ENCODE measurements at places on chromosomes 13 and 19.

DNA sequence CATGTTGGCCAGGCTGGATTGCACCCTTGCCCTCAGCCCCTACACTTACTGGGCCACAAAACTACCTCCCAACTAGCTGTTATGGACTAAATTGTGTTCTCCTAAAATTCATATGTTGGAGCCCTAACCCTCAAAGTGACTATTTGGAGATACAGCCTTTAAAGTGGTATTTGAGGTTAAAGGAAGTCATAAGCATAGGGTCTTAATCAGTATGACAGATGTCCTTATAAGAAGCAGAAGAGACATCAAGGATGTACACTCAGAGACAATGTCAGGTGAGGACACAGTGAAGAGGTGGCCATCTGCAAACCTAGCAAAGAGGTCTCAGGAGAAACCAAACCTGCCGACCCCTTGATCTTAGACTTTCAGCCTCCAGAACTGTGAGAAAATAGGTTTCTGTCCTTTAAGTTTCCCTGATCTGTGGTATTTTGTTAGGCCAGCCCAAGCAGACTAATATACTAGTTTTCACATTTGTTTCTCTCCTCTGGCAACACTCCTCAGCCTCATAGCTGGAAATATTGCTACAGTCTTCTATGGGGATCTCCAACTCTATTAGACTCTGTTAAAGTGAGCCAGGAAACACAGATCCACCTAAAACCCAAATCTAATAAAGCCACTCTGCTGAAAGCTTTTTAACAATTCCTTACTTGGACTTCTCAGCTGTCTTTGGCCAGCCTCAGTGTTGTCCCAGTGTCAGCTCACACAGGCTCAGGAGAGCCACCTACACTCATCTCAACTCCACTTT is 256.5 kb downstream of the TBC1D4 start:
- DNase-seq = no peak

- no peak for DNase-seq
These were observed 7.7 kb upstream of the ONECUT3 start for GRCh38 chr19:1745589-1746031.

- no peak for DNase-seq
These were observed 9.4 kb downstream of the NRTN start for GRCh38 chr19:5814123-5814851.

- DNase-seq = no peak
These were observed 37.4 kb downstream of the LSM14A start for GRCh38 chr19:34209726-34210125.

DNA sequence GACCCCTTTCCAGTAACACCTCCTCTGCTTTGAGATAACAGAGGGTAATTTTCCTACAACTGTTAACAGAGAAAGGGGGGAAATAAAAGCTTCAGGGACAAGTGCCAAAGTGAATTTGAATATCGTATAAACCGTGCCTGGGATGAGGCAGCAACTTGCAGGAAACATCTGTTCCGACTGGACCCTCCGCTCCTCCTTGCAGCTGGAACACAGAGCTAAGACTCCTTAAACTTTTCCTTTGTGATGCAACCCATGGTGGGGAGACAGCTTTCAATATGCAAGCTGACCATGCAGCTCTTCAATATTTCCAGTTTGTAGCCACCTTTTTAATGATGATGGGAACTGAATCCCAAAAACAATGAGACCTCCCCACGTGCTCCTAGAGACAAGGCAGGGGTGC is 432.6 kb downstream of the ZNF536 start:
- DNase-seq = no peak

DNA sequence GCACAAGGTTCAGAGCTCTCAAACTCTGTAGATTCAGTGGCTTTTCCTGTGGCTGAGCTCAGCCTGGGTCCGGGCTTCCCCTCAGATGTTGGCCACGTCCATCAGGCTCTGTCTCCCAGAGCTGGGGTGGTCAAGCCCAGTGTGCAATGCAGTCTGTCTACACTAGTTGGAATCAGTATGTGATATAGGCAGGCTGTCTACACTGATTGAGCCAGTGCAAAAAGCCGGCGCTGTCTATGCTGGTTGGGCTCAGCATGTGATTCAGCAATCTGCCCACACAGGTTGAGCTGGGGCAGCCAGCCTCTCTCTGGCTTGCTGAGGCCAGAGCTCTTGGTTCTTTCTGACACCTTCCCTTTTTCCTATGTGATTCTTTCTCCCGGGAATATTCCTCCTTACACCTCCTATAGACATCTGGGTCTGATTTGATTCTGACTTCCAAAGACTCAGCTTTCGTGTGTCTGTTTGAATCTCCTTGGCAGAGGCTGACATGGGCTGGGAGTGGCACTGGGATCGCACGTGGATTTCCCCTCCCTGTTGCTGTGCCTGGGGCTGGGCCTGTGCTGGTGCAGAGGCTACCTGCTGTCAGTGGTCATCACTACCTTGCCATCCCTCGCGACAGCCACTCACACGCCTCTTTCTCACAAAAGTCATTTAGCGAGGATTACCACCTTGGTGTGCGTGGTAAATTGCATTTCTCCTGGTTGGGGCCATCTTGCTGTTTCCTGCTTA is 9.3 kb downstream of the CHST8 start:
- no peak for DNase-seq

- DNase-seq = no peak
These were observed 97.7 kb downstream of the SIPA1L3 start for GRCh38 chr19:38004521-38005223.

GRCh38 chr13:49652355-49653305 is 24.3 kb downstream of the ARL11 start:
- DNase-seq = peak; percentile 37

- no peak for DNase-seq
These were observed 12.8 kb downstream of the COL4A1 start for GRCh38 chr13:110294146-110294545.

DNA sequence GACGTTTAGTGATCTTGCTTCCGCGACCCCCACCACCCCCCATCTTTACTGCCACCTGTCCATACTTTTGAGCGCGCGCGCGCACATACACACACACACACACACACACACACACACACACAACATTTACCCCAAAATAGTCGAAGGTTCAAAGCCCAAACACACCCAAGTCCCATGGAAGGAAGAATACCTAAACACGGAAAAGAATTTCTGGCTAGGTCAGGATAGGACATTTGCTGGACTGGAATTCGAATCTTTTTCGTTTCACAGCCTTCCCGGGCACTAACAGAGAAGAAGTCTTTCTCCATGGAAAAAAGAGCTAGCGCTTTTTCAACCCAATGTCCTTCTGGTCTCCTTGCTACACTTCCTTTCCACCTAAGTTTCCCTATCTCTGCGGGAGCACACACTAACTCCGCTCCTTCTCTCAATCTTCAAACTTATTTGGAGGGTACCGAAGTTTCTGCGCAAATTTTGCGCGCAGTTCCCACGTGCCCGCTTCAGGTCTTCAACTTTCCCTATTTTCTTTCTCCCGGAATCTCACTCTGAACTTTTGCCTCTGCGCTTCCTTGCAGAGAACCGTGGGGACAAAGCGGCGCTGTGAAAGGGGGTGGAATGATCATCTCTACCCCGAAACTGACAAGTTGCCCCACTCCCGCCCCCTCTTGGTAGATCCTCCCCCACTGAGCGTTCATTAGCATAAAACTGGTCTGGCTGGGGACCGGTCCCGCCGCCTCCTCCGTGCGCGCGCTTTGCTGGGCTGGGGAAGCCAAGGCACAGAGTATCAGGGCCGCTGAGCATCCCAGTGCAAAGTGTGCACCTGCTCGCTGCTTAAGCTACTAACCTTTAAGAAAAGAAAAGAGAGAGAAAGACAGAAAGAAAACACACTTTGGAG is 2.7 kb downstream of the DACH1 start:
- no peak for DNase-seq

DNA sequence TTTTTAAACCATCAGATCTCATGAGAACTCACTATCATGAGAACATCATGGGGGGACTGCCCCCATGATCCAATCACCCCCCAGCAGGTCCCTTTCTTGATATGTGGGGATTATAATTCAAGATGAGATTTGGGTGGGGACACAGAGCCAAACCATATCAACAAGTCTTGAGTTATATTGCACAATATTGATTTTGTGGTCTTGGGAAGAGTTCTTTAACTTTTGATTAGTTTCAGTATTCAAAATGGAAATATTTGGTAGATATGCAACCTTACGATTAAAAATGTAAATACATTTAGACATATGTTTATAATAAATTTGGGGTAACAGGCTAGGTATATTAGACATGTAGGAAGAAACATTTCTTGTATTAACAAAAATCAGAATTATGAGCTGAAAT is 188.2 kb downstream of the GPC5 start:
- no peak for DNase-seq

DNA sequence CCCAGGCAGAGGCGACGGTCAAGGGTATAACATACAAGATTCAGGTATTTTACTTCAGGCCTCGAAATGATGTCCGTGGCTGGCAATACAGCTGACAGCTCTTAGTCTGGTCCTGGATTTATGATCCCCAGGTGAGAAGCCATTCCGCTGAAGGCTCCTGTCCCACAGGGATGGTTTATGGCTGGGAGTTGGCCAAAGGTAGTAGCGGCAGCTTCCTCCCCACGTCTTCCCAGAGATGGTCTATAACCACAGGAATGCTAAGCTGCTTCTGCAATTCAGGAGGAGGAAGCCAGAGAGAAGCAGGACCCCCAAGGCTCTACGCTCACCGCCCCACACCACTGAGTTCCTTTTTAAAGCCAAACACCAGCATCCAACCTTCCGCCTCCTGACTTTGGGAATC is 27.1 kb downstream of the OLFM2 start:
- no peak for DNase-seq

GRCh38 chr19:51702103-51702824 is 9.1 kb downstream of the SPACA6 start:
- DNase-seq = no peak

- DNase-seq = no peak
These were observed 15.7 kb downstream of the ZNF808 start for GRCh38 chr19:52542984-52543664.

GRCh38 chr13:110536006-110536693 is 25.4 kb downstream of the RAB20 start:
- no peak for DNase-seq

- DNase-seq = no peak
These were observed 4.2 kb upstream of the CDX2 start for GRCh38 chr13:27973291-27973690.

GRCh38 chr19:13987101-13987890 is 18.8 kb downstream of the RFX1 start:
- no peak for DNase-seq

DNA sequence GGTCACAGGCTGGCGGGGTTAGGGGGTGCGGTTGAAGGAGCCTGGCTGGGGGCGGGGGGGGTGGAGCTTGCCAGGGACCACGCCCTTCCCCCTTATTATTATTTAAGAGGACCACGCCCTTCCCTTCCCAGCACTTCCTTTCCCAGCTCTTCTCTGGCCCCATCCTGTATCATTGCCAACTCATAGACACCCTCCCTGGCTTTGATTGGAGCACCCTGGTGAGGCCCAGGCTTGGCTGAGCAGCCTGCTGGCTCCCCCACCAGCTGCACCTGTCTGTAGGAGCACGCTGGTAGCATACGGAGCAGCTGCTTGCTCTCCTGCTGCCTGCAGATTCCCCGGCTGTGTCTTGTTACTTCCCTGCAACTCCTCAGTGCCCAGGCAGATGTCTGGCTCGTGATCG is 62.5 kb upstream of the PDX1 start:
- no peak for DNase-seq

- no peak for DNase-seq
These were observed 61.7 kb downstream of the GNG7 start for GRCh38 chr19:2640563-2641331.

DNA sequence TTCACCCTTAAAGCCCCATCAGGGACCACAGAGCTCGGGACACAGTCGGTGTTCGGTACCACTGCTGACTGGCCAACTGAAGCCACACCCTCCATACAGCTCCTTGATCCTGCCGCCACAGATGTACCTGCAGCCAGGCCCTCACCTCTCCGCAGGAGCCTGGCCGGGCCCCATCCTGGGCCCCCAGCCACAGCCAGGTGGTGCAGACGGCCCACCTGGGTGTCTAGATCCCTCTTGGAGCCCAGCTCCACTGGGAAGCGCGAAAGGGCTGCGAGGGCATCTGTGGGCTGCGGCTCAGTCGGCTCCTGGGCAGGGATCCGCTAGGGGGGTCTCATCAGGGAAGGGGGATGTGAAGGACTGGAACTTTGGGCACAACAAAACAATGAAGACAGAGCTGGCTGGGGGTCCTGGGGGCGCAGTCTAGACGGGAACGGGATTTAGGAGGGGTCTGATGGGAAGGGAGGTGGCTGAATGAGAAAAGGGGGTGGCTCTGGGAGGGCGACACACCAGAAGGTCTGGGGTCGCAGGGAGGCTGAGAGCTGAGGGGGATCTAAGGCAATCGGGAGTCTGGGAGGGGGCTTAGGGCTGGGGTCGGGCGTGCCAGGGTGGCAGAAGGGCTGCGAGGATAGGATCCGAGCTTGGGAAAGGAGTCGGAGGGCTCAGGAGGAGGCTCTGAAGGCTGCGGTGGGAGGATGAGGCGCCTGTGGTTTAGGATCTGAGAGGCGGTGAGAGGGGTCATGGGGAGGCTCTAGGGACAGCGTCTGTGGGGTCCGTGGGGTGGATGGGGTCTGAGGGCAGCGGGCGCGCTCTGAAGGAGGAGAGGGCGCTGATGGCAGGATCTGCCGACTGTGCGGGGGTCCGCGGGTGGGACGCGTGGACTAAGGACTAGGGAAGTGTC is 15.8 kb downstream of the PRODH2 start:
- DNase-seq = no peak

DNA sequence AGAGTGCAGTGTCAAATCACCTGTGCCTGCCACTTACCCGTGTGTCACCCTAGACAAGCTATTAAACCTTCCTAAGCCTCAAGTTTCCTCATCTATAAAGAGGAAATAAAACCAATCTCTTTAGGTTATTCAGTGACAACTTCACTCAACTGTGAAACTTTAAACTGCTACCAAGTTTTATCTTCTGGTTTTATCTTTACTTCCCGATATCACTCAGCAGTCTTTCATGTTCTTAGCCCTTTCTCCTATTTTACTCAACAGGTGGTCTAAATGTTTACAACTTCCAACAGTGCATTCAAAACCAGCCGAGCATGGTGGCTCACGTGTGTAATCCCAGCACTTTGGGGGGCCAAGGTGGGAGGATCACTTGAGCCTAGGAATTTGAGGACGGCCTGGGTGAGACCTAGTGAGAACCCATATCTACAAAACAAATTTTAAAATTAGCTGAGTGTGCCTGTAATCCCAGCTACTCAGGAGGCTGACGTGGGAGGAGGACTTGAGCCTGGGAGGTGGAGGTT is 59.6 kb downstream of the GPALPP1 start:
- DNase-seq = no peak

DNA sequence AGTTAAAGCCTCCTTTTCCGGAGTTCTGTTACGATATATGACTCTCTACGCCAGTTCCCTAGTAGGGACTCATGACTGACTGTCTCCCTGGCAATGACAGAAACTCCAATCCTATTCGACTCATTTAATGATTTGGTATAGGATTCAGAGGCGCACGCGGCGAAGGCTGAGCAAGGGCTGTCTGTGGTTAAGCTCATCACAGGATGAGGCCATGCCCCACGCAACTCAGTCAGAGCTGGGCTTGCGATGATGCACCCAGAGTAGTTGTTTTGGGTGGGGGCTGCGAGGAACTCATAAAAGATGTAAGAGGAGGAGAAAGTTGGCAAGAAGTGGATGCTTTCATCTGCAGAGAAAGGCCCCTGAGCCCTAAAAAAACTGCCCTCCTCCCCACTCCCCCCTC is 468 bp upstream of the SERTM1 start:
- no peak for DNase-seq

GRCh38 chr13:50419331-50419865 is 404.2 kb downstream of the KCNRG start:
- DNase-seq = no peak

Data from NCI-H187 treated with DMSO at 0.1 percent for 48 hours (cell line).